Activated CD8-positive, alpha-beta memory T cell treated with anti-CD3 and anti-CD28 coated beads for 36 hours (primary cell): ENCODE measurements at places on chromosomes 7 and 10. TPM values are rescaled to one million over a fixed set of nuclear protein-coding genes. Genes with fewer than 3 reads are reported as not detected.

Gene LRIT2
- total RNA-seq: not detected

Gene INTS15
- 38.2 TPM for total RNA-seq

Gene GARIN1A
- total RNA-seq: 0.30 TPM

Gene LRRD1
- total RNA-seq: not detected

Gene MARVELD1
- 4.6 TPM for total RNA-seq

Gene RAMP3
- total RNA-seq: not detected

Gene NPTX2
- total RNA-seq: 0.23 TPM

Gene ASZ1
- not detected for total RNA-seq

Gene TSPAN33
- 17.7 TPM for total RNA-seq

Gene HKDC1
- not detected for total RNA-seq

Gene ITPRID1
- total RNA-seq: not detected

Gene NPSR1
- not detected for total RNA-seq

Gene ANLN
- 33.3 TPM for total RNA-seq

Gene TDRD1
- total RNA-seq: 0.25 TPM

Gene HIBADH
- total RNA-seq: 20.0 TPM

Gene C10orf53
- not detected for total RNA-seq

Gene GIMAP8
- 7.5 TPM for total RNA-seq

Gene FAM241B
- 9.6 TPM for total RNA-seq

Gene CCL24
- not detected for total RNA-seq

Gene SYT15
- 0.63 TPM for total RNA-seq

Gene SPDYE3
- total RNA-seq: not detected

Gene TCTN3
- total RNA-seq: 31.5 TPM

Gene USP54
- 11.6 TPM for total RNA-seq

Gene COA1
- total RNA-seq: 82.9 TPM

Gene HOGA1
- total RNA-seq: not detected

Gene ITIH5
- not detected for total RNA-seq

Gene SLC13A1
- total RNA-seq: not detected

Gene TRPV5
- not detected for total RNA-seq

Gene UNCX
- total RNA-seq: not detected
